ENCODE measurements at places on chromosomes 3 and 15.

DNA sequence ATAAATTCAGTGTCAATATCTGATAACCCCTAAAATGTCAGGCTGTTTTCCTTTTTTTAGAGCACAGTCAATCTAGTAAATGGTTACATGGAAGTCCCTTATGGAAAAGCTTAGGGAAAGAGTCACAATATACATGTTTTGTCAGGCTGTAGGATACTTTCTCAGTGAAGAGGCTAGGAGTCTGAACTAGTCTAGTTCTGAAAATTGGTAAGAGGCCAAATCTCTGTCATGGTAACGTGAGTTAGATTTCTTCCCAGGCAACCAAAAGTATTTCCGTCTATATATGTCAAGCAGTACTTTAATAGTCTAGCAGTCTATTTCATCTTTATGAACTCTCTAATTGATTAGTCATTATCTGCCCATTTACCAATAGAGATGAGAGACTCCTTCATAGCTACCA lies 215.9 kb upstream of the LRRC3B start:
- no peak for DNase-seq

GRCh38 chr15:51992953-51993352 lies 21.4 kb upstream of the LEO1 start:
- no peak for DNase-seq

- DNase-seq = no peak
Observed at GRCh38 chr15:93780073-93780472, 451.3 kb upstream of the MCTP2 start.

DNA sequence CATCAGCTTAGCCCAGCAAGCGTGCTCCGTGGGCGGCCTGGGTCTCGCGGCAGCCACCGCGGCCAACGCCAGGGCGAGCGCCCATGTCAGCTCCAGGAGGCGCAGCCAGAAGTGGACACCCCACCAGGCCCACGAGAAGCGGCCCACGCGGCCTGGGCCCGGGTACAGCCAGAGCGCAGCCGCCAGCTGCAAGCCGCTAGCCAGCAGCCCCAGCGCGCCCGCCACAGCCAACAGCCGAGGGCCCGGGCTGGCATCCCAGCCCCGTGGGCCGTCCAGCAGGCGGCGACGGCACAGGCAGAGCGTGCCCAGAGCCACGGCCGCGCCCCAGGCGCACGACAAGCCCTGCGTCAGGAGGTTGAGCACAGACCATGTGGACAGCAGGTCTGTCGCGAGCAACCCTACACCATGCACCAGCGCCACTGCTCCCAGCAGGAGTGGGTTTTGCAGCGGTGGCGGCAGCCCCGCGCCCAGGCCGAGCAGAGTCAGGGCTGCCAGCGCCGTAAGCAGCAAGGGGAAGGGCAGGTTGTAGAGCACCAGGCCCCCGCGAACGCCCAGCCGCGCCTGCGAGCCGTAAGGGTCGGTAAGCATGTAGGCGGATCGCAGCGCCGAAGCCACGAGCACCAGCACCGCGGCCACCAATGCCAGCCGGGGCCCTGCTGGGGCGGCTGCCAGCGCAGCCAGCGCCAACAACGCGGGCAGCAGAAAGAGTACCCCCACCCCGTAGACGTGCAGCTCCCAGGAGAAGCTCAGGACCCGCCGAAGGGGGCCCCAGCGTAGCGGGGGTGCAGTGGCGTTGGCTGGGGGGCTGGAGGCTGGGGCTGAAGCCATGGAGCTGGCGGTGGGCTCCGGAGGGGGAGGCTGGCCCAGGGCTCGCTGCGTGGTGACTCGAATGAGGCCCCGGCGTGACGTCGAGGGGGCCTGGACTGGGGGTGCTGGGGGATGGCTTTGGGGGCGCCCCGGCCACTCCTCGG lies 4.9 kb downstream of the PRRT3 start:
- peak; percentile 38 for DNase-seq

DNA sequence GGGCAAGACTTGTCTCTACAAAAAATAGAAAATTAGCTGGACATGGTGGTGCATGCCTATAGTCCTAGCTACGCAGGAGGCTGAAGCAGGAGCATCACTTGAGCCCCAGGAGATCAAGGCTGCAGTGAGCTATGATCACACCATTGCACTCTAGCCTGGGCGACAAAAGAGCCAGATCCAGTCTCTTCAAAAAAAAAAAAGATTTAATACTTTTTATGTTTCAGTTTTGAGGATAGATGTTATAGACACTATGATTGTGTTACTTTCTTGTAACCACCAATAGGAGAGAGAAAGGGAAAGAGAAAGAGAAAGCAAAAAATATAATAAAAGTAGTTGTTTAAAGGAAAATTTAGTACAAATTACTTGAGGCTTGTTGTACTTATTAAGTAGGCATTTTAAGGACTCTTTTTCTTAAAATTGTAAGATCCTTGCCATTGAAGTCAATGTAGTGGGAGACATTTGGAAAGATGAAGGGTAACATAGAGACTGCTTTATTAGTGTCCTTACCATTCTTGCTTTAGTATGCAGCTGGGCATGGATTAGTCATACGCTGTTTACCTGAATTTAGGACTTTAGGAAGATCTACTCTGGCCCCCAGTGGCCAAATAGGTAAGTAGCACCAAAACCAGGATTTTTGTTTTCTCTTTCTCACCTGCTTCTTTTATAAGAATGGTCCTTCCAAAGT lies 35.1 kb upstream of the ZDHHC23 start:
- peak; percentile 44 for DNase-seq

GRCh38 chr3:130679218-130679617 lies 67.4 kb downstream of the PIK3R4 start:
- no peak for DNase-seq

GRCh38 chr3:10467904-10468612 lies 37.3 kb downstream of the ATP2B2 start:
- DNase-seq = no peak

DNA sequence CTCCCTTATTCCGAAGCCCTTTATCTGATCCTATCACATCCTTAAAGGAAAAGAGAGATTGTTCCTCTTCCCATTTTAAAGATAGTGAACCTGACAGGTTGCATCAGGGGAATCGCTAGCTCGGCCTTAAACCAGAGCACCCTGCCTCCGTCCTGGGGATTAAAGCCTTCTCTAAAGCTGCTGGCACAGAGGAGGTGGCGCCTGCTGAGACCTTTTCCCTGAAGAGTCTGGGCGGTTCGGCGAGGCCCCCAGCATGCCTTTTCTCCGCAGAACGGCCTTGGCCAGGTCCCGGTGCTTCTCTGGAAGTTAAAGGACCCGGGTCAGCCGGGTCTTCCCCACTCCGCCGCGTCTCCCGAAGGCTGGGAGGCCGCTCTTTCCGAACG lies 593 bp downstream of the FAM219B start:
- DNase-seq = no peak

GRCh38 chr3:168608926-168609325 lies 513.2 kb upstream of the GOLIM4 start:
- no peak for DNase-seq

GRCh38 chr3:23455084-23455483 lies 252.0 kb downstream of the UBE2E2 start:
- DNase-seq = no peak

DNA sequence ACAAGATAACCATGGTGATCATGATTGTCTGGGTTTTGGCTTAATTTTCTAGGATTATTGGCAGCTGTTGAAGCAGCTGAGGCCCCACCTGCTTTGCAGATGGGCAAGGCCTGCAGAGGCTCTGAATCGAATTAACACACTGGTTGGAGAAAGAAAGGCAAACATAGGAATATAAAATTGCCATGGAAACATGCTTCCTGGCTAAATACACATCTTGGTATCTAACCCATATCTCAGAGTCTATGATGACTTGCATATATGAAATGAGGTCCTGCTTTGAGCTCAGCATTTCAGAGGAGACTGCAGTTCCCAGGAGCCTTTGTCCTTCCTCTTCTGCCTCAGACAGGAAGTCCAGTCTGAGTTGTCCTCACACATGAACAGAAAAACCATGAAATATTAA lies 24.3 kb upstream of the SV2B start:
- DNase-seq = peak; percentile 52

DNA sequence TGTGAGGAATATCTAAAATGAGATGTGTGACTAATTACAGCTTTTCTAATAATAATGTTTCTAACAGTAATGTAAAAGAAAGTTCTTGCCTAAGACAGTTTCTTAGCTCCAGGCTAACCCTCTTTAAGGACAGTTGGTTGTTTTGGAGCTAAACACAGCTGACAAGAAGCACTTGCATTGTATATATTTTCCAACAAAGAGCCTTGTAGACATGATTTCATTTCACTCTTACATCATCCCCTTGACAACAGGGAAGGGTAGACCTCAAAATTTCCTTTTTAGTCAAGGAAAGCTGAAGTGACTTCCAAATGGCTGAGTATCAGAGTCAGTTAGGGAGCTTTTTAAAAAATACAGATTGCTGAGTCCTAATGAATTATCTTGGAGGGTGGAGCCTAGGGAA lies 4.1 kb downstream of the ARID3B start:
- no peak for DNase-seq

DNA sequence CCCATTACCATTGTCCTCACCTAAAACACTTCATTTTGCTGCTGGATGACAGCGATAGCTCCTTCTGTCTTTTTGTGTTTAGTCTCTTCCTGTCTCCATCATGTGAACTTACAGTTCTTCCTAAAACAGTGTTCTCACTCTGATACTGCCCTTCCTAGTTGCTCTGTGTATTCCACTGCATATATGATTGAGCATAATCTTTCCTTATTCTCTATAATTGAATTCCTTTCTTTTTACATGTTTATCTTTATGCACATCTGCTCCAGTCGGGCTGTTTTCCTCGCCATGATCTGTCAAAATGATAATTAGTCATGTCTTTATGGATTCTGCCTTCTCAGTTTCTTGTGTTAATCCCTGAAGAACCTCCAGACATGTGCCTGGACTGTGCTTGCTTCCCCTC lies 405.1 kb upstream of the SEMA6D start:
- DNase-seq = no peak

All from NCI-H524 treated with DMSO at 0.1 percent for 48 hours (cell line).